KBM-7 (cell line): ENCODE measurements at places on chromosomes 16 and 17.

- DNase-seq: no peak
Observed at GRCh38 chr16:84511831-84512230, 7.4 kb upstream of the MEAK7 start.

DNA sequence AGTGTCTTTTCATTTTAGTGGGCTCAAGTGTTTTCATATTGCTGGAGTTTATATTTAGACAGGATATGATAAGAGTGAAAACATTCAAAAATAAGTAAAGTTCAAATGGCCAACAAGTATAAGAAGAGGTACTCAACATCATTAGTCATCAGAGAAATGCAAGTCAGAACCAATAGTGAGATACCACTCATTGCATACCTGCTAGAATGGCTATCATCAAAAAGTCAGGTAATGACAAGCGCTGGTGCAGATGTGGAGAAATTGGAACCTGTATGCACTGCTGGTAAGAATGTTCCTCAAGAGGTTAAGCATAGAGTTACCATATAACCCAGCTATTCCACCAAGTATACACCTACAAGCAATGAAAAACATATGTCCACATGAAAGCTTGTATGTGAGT is 87.8 kb downstream of the WNT3 start:
- DNase-seq: no peak

DNA sequence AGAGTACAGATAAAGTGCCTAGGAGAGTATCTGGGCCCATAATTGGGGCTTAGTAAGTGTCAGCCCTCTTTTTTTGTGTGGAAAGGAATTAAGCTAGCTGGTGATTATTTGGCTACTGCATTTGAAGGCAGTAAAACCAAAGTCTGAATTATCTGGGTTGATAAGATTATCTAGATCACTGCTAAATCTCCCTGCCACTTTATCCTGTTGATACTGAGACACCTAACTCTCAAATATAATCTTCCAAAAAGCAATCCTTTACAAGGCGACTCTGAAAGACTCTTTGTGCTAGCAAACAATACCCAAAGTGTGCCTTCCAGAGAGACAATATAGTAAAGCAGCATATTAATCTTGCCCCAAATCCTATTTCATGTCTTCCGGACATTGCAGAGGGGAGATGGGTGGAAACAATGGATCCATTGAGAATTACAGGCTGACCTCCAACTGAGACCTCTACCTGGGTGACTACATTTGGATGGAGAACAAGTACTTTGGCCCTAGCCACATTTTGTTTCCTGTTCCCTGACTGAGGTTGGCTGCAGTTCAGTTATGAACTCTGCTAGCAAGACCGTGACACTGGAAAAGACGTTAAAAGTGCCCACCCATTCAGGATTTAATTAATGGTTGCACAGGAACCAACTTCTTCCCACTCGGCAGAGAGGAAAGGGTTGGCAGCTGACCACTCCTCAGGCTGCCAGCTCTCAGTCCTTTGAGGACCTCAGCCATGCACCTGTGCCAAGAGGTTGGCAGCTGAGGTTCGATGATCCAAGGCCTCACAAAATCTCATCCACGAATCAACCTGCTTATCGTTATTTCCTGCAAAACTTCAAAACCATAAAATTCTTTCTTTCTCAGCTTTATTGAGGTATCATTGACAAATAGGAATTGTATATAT is 72.6 kb downstream of the SYCE1L start:
- DNase-seq: no peak

DNA sequence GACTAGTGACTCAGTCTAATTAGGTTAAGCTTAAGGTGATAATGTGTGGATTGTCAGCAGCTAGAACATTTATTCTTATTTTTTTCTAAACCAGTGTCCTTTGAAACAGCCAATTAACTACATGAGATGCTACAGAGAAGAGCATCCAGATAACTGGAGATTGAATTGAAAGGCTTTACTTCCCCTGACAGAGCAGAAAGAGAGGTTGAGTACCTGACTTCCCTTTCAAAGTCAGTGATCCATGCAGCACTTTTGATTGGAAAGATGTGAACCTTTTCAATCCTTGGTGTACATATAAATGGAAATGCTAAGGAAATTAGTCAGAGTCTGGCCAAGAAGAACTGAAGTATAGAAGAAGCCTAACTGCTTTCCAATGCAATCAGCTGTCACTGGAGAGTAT is 653.8 kb downstream of the CDH8 start:
- DNase-seq: no peak

- no peak for DNase-seq
Observed at GRCh38 chr17:3501344-3501743, 25.5 kb downstream of the ASPA start.

GRCh38 chr17:83099086-83099555 is 19.7 kb downstream of the METRNL start:
- no peak for DNase-seq

GRCh38 chr16:27491894-27492587 is 57.7 kb downstream of the GTF3C1 start:
- no peak for DNase-seq

DNA sequence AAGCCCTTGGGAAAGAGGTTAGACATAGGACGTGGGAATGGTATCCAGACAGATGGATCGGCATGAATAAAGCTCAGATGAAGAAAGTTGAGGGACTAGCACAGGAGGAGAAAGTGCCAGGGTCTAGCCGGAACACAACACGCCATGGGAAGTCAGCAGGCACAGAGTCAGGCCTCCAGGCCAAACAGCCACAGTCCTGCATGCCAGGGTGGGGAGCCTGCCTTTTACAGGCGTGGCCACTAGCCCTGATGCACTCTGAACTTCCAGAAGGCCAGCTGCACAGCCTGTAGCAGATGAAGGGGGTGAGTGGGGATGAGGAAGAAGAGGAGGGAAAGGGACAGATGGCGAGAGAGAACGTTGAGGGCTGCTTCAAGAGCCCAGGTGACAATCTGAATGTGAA is 5.2 kb downstream of the B9D1 start:
- DNase-seq: no peak

GRCh38 chr17:3973495-3974137 is 9.4 kb upstream of the ATP2A3 start:
- DNase-seq: no peak

DNA sequence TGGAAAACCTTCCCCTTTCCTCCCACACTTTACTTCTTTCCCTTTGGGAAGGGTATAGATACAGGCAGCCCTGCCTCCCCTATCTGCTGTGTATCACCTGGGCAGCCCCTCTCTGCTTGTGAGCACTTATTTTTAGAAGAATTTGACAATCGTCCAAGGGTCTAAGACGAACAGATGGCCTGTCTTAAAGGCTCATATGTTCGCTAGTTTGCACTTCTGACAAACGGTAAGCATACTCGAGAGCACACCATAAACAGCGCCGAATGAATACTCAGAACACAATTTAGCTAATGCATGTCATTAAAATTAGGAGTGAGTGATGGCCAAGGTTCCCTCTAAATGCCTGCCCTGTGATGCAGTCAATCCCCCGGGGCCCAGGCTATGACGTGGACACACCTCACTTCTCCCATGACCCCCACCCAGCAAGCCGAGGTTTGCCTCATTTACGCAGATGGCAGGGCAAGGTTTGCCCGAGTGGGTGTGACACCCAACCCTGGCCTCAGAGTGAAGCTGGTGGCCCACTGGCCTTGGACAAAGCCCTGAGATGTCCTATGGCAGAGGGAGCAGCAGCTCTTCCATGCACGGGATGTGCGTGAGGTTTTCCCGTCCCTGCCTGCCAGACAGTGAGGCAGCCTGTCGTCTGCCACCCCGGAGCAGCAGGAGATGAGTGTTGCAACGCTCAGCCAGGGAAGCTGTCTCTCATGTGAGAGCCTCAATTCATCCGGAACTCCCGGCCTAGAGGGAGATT is 125.2 kb downstream of the C16orf78 start:
- no peak for DNase-seq

GRCh38 chr17:30961209-30962188 is 9.3 kb upstream of the RNF135 start:
- no peak for DNase-seq

DNA sequence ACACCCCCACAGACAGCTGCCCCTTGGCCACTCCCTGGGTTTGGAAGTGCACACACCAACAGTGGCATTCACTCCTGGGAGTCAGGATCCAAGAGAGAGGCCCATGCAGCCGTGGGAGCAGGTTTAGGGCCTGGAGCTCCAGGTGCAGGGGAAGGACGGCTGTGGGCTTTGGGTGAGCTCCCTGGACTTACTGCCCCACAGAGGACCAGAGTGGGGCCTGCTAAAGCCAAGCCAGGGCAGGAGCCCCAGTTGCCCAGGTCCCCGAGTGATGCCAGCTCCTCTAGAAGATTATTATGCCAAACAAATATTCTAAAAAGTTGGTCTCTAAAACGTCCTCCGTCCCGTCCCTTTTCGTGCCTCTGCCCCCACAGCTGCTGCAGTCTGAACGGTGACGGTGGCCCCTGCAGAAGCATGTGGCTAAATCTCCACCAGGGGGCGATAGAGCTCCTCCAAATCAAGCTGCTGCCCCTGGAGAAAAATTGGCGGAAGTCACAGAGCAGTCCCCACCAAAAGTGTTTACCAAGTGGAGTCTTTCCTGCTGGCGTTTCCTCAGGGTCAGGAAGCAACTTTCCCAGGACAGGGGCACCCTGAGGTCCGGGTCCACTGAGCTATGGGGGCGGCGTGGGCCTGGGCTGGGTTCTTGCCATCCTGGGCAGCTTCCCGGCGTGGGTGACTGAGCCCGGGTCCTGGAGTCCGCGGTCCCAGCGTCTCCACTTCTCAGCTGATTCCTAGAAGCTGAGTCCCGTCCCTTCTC is 4.2 kb downstream of the ARMC7 start:
- peak; percentile 96 for DNase-seq

GRCh38 chr17:82449883-82450356 is 632 bp downstream of the CYBC1 start:
- DNase-seq: no peak

DNA sequence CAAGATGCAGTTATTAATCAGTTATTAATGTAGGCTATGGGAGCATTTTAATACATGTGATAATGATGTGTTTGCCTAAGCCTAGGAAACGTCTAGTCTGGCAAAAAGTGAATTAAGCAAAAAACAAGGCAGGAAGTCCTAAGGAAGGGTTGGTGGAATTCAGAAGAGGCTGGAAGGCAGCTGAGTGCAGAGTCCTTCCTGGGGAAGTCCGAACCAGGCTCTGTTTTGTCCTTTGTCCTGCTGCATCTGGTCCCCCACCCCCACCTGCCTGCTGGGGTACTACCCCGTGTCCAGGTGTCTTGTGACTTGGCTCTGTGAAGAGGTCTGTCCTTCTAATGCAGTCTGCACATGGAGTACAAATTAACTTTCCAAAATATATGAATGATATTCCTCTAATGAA is 1.5 kb upstream of the MYH10 start:
- no peak for DNase-seq

- no peak for DNase-seq
Observed at GRCh38 chr17:16486373-16487250, 5.4 kb downstream of the LRRC75A start.

- no peak for DNase-seq
Observed at GRCh38 chr17:63445571-63445953, 544 bp downstream of the CYB561 start.

DNA sequence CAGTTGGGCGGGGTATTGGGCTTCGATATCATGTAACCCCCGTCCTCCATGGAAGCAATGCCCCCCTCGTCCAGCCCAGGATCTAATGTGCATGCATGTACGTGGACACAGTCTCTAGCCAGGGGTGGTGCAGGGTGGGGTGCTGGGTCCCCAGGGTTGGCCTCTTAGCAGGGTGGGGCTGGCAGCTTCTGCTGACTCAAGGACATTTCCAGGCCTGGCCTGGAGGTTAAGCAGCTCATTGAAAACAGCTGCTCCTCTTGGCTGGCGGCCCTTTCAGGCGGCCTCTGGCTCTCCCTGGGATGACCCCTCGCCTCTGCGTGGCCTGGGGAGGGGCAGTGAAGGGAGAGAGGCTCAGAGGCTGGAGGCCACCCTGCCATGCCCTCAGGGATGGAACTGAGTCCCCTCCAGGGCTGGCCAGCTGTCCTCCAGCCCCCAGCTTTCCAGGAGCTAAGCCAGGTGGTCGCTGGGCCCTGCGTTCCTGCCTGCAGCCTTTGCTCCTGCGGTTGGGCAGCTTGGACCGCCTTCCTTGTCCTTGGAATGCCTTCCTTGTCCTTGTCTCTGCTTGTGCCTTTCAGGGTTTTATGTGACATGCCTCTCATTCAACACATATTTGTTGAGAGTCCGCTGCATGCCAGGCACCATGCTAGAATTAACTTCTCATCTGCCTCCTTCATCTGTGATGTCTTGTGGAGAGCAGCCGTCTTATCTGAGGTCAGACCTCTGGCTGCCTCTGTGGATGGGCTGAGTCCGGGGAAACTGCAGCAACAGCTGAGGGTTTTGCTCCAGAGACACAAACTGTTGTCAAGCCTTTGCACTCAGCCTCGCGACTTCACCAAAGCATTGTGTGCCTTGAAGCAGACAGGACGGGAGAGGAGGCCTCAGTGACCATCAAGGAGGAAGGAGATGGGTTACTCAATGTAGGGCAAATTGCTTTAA is 26.6 kb downstream of the MRC2 start:
- DNase-seq: no peak

DNA sequence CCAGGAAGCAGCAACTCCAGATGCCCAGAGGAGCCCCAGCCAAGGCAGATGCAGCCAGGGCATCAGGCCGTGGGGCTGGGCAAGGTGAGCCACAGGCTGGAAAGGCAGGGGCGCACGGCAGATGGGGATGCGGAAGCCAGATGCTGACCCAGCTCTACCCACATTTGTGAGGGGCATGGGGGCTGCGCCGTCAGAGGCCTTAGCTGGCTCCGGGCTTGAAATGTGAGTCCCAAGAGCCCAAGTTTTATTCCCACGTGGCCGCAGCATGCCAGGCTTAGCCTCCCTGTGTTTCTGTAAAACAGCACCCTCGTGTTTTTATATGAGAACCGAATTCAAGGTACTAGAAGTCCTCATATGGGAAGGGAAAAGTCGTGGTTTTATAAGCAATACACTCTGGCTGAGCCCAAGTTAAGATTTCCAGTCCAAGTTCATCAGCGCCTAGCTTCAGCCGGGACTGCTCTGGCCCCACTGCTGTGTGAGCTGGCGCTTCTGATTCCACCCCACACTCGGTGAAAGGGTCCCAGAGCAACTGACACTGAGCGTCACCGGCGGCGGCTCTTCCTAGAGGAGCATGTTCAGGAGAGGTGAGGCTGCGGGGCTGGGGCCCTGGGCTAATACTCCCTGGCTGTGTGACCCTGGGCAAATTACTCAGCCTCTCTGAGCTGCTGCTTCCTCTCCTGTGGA is 6.7 kb upstream of the C16orf95 start:
- no peak for DNase-seq

GRCh38 chr16:49755313-49755620 is 100.6 kb downstream of the ZNF423 start:
- DNase-seq: peak; percentile 23

- DNase-seq: peak; percentile 53
Observed at GRCh38 chr16:88430524-88431446, 22.3 kb upstream of the ZFPM1 start.
